Left lobe of liver (tissue), 2 donors: ENCODE measurements at places on chromosomes 7 and 10. TPM values are rescaled to one million over a fixed set of nuclear protein-coding genes. Genes with fewer than 3 reads are reported as not detected.

Gene FAM241B
- 1.2 TPM for total RNA-seq

Gene NUTM2A
- total RNA-seq: 1.1 TPM

Gene SPDYE5
- total RNA-seq: not detected

Gene STEAP4
- 28.3 TPM for total RNA-seq

Gene OPN4
- total RNA-seq: not detected

Gene LRRC4
- total RNA-seq: 2.8 TPM

Gene PDK4
- 77.4 TPM for total RNA-seq

DNA sequence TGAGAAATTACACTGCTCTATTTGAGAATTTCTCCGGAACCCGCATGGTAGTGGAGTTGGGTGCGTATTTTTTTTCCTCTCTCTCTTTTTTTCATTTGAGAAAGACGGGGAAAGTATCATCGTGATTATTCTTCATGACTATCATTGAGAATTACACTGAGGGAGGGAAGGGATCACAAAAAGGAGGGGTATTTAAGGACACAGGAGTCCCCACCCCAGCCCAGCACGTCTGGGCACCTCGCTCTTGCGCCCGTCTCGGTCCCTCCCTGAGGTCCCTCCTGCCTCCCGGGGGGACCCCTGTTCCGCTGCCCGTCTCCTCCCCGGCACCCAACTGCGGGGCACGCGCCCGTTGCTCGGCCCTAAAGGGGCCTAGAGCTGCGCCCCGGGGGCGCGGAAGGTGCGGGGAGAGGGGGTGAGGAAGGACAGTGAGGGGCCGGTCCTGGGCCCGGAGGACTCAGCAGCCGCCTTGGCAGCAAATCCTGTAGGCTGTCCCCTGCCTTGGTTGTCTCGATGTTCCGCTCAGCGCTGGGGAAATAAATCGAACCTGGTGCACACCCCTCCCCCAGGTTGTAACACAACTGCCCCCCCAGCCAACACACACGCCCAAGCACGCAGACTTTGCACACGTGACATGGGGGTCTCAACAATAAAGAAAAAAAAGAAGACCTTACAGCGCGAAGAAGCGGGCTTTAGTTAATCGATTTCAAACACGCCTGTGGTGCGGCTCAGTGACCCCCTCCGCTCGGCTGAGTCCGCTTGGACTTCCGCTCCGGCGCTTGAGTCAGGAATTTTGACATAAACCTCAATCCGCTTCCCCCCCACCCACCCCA, 18.6 kb upstream of the GATA3 start:
- DNase-seq: no peak

DNA sequence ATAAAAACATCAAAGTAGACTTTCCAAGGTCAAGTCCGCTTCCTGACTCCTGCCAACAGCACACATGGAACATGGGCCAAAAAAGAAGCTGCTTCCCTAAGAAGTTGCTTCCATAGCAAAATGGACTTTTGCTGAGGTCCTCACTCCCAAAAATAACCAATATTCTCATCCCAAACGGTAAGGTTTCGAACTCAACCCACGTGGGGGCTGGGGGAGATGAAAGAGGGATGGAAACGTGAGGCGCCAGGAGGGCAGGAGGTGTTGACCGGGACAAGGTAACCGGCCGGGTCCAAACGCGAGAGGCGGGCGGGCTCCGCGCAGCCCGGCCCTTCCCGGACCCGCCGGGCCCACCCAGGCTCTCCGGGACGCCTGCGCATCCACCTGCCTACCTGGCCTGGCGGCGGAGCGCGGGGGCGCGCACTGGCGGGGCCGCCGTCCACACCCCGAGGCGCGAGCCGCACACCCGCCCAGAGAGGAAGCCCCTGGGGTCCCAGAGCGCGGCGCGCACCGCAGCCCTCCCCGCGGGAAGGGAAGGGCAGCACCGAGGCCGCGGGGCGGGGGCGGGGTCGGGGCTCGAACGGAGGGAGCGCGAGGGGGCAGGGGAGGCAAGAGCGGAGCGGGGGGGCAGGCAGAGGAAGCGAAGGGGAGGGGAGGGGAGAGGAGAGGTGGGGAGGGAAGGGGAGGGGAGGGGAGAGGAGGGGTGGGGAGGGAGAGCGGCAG, 742 bp downstream of the LMBR1 start:
- DNase-seq: peak; percentile 63

- no peak for DNase-seq
These were observed 147.6 kb downstream of the POLR1F start for GRCh38 chr7:19561121-19561805.

DNA sequence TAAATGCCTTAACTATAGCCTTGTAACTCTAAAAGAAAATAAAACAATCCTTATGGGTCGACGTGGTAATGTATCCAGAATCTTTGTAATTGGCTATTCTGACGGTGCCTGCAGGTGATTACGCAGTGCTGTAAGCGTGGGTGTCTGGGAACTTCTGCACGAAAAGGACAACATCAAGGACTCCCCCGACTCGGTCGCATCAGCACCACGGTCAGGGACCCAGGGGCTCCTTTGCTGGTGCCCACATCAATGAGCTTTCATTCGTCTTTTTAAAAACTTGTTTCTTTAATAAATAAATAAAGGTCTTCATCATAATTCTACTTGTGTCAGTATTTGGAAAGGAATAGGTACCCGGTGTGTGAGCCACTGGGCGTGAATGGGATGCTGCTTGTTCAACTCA, 13.2 kb downstream of the MKI67 start:
- DNase-seq: no peak

DNA sequence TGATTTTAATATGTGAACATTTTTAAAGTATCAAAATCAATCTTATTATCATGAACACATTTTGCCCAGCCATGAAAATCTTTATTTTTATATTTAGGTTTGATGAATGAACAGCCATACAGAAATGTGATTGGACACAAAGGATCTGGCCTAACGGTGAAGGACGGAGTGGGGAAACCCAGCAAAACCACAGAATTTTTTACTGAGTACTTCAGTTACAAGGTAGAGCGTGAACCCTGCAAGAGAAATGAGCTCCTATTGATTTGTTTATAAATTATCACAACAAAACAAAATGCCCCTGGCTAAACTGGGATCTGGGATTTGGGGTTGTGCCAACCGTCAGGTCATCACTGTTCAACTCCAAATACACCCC, 118.8 kb downstream of the JAZF1 start:
- no peak for DNase-seq

DNA sequence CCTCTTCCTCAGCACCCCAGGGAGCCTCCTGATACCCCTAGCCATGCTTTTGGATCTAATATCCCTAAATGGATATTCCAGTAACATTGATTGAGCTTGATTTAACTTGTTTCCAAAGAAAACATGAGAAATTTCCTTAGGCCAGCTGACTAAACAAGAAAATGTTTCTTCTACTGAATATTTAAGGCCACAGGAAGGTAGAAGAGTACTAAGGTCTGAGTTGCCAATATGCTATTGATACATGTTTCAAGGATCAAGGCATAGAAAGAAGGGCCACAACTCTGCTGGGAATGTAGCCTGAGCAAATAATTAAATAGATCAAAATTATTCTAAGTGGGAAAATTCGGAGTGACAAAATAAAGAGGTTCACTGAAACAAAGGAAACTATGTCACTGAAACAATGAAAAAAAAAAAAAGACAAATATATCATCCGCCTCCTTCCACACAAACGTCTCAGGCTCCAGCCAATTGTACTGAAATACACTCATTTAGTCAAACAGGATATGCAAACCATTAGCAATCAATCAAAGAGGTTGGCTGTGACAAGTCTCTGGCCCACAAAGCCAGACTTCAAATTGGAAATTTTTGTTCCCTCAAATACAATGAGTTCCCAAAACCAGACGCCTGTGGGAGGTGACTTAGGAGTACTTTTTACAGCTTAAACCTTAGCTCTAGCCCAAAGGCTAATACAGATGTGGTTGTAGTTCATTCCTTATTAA, 396.2 kb downstream of the HTR7 start:
- DNase-seq: no peak

- no peak for DNase-seq
These were observed 12.5 kb downstream of the NPS start for GRCh38 chr10:127561647-127562046.

GRCh38 chr7:68547181-68547580, 1051.1 kb upstream of the AUTS2 start:
- no peak for DNase-seq

GRCh38 chr7:37781156-37781555, 67.2 kb upstream of the NME8 start:
- no peak for DNase-seq

- no peak for DNase-seq
These were observed 50.2 kb downstream of the MTURN start for GRCh38 chr7:30184791-30185487.

- DNase-seq: no peak
These were observed 763.2 kb upstream of the LRRTM3 start for GRCh38 chr10:66162560-66163143.

- no peak for DNase-seq
These were observed 1087.1 kb upstream of the POT1 start for GRCh38 chr7:126016722-126017121.

DNA sequence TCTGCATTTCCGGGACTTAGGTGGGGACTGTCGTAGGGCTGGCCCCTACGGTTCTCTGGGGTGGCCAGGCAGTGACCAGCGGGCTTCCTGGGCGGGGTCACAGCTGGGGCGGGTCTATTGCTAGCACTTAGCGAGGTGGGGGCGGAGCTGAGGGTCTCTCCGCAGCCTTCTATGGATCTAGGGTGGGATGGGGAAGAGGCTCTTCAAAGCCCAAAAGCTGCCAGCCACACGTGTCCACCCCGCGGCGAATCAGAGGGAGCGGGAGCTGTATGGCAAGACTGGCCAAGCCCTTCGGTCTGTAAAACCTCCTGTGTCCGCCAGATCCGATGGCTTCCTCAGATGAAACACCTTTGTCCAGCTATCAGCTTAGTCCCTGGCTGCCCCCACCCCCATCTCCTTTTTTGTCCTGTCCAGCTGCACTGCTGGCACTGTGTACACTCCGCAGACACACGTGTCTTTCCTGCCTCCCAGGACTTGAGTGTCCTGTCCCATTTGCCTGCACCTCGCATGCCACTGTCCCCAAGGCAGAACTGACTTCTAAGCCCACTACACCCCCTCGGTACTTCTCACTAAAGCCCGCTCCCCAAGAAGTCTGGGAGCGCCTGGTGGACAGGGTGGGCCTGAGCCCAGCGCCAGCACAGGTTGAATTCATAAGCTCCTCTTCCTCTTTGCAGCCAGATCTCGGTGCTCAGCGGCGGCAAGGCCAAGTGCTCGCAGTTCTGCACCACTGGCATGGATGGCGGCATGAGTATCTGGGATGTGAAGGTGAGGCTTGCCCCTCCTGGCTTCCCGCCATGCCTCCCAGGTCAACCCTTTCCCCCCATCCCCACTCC, 14.8 kb downstream of the PDAP1 start:
- DNase-seq: no peak

- DNase-seq: no peak
These were observed 33.6 kb downstream of the CNTNAP2 start for GRCh38 chr7:146150153-146150552.

- no peak for DNase-seq
These were observed 25.5 kb downstream of the LDB3 start for GRCh38 chr10:86693721-86694369.

GRCh38 chr7:36057323-36057722, 95.7 kb upstream of the EEPD1 start:
- DNase-seq: no peak

DNA sequence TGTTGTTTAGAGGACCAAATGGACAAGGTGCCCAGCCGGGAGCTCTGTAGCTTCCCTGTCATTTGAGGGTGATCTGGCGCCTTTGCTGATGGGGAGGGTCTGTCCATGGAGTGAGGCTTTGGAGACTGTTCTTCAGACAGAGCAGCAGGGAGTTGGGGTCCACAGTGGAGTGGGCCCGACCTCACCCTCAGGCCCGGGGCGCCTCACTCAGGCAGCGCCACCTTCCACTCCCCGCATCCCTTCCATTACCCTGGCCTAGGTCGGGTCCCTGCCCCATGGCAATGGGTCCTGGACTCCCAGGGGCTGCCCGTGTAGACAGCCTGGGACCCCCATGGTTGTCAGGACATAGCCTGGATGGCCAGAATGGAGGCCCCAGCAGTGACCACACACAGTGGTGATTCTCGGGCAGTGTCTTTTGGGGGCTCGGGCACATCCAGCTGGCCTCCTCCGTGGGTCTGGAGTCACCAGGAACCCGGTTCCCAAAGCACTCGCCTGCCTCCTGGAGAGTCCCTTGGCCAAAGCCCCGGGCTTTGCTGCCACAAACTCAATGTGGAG, 38.5 kb downstream of the TCERG1L start:
- no peak for DNase-seq

DNA sequence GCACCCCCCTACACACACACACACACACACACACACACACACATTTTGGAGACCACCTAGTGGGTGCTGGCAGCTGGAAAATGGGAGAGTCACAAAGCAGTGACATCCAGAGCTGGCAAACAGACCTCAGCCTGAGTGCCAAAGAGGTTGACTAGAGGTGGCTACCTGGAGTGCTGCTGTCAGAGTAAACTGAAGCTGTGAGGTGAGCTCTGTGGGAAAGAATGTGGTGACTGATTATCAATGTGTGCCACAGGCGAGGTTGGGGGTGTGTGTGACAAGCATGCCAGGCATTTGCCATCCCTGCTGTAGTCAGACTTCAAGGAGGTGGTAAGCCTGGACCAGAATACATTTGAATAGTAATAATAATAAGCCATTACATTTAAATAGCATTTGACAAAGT, 120.6 kb downstream of the SLIT1 start:
- DNase-seq: no peak

GRCh38 chr7:139936760-139937310, 107.8 kb downstream of the TBXAS1 start:
- no peak for DNase-seq

DNA sequence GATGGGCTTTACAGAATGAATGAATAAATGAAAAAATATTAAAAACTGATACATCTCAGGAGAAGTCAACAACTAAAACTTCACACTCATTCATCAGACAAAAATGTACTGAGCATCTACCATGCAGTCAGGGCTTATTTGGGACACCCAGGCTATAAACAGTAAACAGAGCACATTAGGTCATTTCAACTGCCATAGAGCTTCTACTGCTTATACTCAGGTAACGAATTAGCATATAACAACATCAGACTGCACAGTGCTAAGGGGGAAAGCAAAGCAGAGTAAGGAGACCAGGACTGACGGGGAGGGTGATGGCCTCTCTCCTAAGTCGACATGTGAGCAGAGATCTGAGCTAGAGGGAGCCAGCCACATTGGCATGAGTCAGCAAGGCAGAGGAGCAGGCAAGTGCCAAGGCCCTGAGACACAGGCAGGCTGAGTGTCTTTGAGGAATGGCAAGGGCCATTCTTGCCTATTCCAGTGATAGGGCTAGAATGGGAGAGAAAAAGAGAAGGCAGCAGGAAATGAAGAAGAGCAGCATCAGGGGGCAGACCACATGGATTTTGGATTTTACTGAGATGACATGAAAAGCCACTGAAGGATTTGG, 528.9 kb downstream of the PARD3 start:
- no peak for DNase-seq

DNA sequence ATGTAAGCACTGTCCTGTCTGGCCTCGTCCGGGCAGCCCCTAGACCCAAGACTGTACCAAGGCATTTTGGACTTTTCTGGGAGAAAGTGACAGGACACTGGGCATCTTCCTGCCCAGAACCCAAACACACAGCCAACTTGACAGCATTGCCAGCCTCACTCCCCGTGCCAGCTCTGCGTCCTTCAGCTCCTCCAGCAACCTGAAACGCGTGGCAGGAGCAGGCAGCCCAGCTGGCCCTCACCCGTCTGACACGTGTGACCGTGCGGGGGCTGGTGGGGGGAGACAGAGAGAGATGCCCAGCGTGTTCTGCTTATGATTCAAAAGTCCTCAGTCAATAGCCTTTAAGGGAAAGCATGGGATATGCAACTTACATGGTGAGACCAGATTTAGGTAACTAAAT, 50.3 kb upstream of the SLC29A3 start:
- no peak for DNase-seq

GRCh38 chr10:29613196-29613595, 21.6 kb downstream of the SVIL start:
- peak; percentile 12 for DNase-seq

- no peak for DNase-seq
These were observed 148.8 kb downstream of the CHRM2 start for GRCh38 chr7:137017221-137017620.
